ENCODE measurements at places on chromosomes 12 and 14.

DNA sequence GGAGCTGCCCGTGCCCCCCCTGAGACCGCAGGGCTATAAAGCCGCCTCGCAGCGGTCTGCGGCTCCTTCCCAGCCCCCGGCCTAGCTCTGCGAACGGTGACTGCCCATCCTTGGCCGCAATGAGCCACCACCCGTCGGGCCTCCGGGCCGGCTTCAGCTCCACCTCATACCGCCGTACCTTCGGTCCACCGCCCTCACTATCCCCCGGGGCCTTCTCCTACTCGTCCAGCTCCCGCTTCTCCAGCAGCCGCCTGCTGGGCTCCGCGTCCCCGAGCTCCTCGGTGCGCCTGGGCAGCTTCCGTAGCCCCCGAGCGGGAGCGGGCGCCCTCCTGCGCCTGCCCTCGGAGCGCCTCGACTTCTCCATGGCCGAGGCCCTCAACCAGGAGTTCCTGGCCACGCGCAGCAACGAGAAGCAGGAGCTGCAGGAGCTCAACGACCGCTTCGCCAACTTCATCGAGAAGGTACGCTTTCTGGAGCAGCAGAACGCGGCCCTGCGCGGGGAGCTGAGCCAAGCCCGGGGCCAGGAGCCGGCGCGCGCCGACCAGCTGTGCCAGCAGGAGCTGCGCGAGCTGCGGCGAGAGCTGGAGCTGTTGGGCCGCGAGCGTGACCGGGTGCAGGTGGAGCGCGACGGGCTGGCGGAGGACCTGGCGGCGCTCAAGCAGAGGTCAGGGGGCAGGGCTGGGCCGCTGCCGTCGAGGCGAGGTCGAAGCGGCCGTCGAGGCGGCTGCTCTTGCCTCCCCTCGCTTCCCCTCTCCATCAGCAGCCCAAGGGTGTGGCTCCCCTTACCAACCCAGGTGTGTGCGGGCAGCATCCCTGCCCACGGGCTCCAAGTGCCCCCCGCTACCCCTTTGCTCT lies at the start of gene PRPH:
TSS of gene PRPH (plus strand) at position 66 of the 855 bp plus-strand sequence. CDS start at position 120, 54 bp downstream.
- DNase-seq = no peak

GRCh38 chr12:22042976-22043669 lies 2.9 kb upstream of the CMAS start:
- DNase-seq = no peak

- no peak for DNase-seq
Measured at GRCh38 chr14:96135285-96135684, 69.4 kb upstream of the BDKRB2 start.

- DNase-seq = no peak
Measured at GRCh38 chr14:54929556-54929955, 26.9 kb upstream of the GCH1 start.

DNA sequence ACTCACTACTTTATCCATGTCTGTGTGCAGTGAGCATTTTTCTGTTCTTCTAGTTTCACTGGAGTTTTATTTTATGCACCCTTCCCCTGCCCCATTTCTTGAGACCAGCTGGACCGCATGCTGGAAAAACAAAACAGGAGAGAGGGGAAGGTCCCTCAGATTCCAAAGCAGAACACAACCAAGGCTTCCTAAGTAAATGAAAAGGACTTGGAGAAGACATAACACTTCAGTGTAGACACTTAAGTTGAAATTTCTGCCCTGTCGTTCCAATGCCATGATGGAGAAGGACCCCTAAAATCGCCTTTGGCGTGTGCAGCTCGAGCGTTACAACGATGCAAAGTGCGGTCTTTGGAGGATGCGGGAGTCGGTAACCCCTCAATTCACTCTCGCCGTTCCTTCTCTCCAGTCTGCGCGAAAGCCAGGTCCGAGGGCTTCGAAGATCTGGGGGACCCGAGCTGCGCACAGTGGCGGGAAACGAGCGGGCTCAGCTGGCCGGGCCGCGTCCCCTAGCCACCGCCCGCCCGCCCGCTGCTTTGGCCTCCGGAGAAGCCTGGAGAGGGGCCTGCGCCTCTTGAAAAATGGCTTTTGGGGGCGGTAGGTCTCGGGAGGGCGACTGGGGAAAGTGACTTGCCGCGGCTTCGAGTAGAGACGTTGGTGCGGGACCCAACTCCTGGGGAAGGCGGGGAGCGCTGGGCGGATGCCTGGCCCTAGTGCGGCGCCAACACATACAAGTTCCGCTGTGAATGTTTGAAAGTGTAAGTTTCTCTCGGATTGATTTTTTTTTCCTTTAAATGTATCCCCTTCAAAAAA lies 11.2 kb upstream of the HOXC13 start:
- peak; percentile 61 for DNase-seq

- DNase-seq = no peak
Measured at GRCh38 chr14:64089920-64090319, 204.3 kb downstream of the ESR2 start.

DNA sequence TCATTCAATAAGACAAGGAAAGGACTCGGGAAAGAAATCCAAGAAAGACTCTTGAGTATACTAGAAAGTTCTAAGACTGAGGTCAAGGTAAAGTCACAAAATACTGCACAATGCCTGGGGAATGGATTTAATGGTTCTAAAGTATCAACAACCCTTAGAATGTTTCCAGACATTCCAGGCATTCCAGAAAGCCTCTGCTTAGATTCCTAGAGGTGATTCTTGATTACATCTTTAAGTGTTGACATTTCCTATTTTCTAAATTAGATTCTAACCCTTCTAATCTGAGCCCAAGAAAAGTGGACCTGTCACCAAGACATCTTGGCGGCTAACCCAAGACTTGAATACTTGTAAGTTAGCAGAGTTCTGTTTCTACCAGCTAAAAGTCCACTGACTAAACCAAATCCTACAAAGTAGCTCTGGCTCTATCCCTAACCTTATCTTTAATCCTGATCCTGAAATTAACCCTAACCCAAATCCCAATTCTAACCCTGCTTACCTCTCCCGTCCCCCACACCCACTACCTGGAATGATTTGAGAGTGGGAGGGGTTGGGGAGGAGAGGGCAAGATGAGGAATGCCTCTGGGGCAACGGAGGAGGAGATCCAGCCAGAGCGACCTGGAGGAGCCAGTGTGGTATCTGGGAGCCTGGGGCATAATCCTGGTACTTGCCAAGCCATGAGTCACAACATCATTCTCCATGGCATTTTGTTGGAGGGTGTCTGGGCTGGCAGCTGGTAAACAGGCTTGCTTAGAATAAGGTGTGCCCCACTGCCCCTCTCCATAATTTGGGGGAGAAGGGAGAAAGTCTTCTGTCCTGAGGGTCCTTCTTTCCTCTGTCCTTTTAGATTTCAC lies 93.4 kb upstream of the HOXC13 start:
- DNase-seq = no peak

DNA sequence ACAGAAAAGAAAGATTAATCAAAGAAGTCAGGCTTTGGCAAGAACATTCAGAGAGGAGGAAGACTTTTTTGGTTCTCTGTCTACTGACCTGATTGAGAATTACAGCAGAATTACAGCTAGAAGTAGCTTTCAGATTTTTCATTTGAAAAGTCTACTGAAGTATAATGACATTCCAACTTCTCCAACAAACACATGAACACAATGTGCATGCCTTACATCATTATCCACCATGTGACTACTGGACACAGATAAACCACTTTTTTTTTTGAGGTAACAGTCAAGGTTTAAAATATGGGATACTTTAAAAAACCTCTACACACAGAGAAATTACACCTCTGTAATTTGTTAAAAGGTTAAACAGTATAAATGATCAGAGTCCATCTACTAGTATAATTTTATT lies 12.3 kb downstream of the BTBD7 start:
- DNase-seq = no peak

GRCh38 chr14:95606266-95606665 lies 71.4 kb downstream of the GLRX5 start:
- DNase-seq = no peak

GRCh38 chr14:64278458-64278857 lies 15.7 kb downstream of the ESR2 start:
- DNase-seq = no peak

DNA sequence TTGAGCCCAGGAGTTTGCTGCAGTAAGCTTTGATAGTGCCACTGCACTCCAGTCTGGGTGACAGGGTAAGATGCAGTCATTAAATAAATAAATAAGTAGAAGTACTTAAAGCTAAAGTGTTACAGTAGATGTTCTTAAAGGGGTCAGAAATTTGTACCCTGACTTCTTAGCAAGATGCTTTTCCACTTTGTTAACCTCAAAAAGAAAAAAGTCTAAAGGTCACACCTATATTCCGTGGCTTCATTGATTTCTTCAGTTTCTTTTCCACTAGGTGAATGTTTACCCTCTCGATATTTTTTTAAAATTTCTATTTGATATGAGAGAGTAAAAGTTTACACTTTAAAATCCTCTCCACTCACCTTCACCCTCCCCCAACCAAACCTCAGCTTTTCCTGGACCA lies 64.3 kb upstream of the PLEKHA5 start:
- no peak for DNase-seq

- no peak for DNase-seq
Measured at GRCh38 chr12:121222847-121223246, 12.9 kb downstream of the P2RX4 start.

- peak; percentile 7 for DNase-seq
Measured at GRCh38 chr14:78725086-78725485, 554.9 kb downstream of the NRXN3 start.

- no peak for DNase-seq
Measured at GRCh38 chr12:67714648-67715047, 66.1 kb downstream of the DYRK2 start.

DNA sequence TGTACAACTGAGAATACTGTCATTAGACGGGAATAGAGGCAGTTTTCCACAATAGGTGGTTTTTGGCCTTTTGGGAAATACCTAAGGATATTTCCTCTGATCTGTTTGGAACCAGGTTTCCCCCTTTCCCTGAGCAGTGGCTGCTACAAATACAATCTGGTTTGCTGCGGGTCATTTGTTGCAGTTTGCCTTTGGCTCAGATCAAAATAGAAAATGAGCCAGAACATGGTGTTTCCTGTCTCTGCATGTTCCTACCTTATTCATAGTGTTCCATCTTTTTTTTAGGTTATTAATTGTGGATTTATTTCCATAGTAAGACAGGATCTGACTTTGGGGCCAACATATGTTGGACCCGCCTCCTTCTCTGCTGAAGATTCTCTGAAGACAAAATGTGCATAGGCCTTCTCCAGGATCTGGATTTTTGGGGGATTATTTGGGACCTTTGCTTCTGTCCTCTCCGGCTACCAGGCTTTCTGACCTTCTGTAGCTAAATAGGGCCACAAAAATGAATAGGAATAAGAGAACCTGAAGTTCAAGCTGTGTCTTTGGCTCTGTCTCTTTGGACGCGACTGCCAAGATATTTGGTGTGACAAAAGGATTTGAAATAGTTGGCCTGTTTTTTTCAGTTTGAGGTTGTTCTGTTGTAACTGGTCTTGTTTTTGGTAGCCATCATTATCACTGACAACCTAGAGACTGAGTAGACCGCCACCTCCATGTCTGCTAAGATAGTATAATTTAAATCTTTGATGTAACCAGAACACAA lies 146.9 kb downstream of the PRKCH start:
- DNase-seq = no peak

DNA sequence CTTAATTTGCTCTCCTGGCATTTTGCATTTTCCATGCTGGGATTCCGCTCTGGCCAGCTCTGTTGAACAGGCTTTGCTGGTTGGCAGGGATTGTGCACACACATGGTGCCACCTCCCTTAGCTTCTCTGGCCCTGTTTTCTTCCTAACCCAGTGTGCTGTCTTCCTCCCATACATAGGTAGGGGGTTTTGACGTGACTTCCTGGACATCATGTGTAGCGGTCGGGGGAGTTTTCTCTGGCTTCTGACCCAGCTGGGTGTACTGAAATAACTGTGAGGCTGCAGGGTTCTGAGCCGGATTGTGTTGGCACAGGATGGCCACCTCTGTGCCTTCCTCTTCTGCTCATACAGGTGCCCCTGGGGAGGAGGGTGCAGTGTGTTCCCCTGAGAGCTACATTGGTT lies 25.7 kb downstream of the C14orf132 start:
- no peak for DNase-seq

- DNase-seq = no peak
Measured at GRCh38 chr12:76690921-76691700, 72.8 kb upstream of the ZDHHC17 start.

DNA sequence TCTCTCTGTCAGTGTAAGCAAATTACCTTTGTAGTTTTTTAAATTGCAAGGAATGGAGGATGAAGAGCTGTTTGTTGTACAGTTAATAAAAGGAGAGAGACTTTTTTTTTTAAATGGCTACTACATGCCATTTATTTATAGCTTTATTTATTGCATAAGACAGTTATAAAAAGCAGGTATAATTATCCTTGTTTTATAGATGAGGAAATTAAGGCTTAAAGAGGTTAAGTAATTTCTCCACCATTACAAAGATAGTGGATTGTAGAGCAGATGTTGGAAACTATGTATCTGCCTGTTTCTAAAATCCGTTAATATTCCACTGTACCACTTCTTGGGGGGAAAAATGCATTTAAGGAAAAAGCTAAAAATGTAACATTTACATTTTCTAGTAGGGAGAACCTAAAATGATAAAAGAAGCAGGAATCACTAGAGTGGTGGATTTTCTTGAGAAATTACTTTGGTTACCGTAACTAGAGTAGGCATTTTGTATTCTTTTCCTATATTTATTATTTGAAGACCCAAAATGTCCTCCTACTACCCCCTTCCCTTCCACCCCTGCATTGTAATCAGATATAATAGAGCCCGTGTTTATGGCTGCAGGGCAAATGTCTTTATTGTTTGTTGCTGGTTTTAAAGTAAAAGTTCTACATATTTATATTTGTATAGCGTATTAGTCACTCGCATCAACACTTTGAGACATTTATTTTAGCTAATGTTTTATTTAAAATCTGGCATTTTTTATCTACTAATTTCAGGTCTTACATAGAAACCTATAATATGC lies 2.3 kb downstream of the SNAPC1 start:
- DNase-seq = no peak

- DNase-seq = no peak
Measured at GRCh38 chr12:9253464-9253863, 45.3 kb upstream of the PZP start.

DNA sequence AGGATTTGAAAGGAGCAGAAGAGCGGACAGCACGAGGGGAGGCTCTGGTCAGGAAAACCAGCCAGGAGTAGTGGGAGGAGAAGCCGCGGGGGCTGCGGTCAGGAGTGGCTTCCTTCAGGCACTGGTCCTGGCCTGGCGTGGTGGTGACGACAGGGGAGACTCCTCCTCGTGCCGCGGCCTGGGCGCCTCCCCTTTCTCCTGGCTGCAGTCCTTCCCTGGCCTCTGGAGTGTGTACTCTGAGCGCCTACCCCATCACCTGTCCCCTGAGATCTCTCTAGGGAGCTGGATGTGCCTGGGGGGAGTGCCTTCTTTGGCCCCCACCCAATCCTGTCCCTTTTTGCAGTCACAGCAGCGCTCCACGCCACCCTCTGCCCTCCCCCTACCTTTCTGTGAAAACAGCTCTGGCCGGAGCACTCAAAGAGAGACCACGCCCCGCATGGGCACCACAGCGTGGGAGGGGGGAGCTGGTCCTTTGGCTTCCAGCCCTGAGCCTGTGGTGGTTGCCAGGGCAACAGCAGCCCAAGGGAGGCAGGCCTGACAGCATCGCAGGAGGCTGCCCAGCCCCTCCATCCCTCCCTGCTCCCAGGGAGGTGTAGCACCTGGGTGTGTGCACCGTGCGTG lies 125.9 kb downstream of the CALM1 start:
- DNase-seq = peak; percentile 79

DNA sequence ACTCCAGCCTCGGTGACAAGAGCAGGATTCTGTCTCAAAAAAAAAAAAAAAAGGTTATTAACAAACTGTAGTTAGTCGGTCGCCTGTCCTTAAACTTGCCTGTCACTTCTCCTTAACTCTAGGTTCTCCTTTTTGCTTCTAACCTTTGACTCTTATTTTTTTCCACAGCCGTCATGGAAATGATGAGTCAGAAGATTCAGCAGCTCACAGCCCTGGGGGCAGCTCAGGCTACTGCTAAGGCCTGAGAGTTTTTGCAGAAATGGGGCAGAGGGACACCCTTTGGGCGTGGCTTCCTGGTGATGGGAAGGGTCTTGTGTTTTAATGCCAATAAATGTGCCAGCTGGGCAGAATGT lies 418 bp upstream of the MYG1 start:
- no peak for DNase-seq

Data from retina (tissue), 1 donor.